ENCODE measurements at places on chromosomes 13 and 19.

GRCh38 chr13:46797501-46798237, 708 bp upstream of the ESD start:
- DNase-seq = no peak

GRCh38 chr19:4559569-4559968, at the start of gene SEMA6B:
TSS of gene SEMA6B (minus strand) at chr19:4559684. CDS start at chr19:4558457, 1,227 bp downstream.
- DNase-seq = no peak

DNA sequence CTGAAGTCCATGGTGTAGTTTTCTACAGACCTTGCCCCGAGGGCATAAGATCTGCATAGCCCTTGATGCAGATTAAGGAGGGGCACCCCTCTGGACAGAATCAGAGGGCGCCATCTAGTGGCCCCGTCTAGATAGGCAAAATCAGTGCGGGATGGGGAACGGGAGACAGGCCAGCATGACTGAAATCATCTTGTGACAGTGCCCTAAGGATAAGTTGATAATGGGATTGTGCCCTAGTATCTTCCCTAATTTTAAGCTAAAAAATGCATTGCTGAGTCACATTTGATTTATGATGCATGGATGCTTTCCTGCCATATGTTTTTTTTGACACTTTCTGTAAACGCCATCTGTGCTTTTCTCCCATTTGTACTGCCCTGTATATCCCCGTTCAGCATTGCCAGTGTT, 19.0 kb upstream of the GPI start:
- peak; percentile 45 for DNase-seq

DNA sequence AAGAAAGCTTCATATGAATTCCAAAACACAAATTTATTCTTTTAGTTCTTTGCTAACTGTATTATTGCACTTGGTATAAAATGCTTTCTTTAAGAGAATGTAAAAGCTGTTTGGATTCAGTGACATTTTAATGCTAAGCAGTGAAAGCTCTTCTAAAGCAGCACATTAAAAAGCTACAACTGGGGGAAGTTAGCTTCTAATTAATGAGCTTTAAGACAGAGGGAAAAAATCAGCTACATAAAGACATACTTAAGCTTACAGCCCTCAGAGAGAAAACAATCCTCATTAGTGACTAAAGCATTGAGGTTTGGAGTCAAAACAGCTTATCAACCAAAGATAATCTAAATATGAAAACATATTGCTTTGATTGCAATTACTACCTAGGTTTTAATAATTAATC, 1222.2 kb upstream of the SPRY2 start:
- DNase-seq = no peak

DNA sequence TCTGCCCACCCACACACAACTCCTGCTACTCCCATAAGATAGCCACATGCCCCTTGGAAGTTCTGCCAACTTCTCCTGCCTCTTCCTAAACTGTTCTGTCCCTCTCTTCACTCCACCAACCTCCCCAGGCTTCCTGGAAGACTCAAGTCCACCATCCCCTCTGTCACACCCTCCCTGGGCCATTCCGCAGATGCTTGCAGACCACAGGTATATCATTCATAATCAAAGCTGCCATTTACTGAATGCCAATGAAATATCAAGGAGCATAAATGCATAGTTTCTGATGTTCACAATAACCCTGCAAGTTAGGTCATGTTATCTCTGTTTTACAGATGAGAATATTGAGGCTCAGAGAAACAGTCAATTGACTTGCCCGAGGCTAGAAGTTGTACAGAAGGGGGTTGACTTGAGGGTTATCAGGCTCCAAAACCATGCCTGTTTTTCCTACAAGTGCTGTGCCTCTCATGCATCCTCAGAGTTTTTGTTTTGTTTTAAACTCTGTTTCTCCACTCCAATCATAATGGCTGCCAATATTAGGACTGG, 135.6 kb downstream of the SLC7A1 start:
- DNase-seq = no peak

GRCh38 chr13:108433976-108434755, 164.6 kb downstream of the TNFSF13B start:
- DNase-seq = no peak

- peak; percentile 23 for DNase-seq
Observed at GRCh38 chr19:6459262-6460098, at the start of gene SLC25A23. TSS of gene SLC25A23 (minus strand) at chr19:6459792. CDS start at chr19:6459628, 164 bp downstream.

DNA sequence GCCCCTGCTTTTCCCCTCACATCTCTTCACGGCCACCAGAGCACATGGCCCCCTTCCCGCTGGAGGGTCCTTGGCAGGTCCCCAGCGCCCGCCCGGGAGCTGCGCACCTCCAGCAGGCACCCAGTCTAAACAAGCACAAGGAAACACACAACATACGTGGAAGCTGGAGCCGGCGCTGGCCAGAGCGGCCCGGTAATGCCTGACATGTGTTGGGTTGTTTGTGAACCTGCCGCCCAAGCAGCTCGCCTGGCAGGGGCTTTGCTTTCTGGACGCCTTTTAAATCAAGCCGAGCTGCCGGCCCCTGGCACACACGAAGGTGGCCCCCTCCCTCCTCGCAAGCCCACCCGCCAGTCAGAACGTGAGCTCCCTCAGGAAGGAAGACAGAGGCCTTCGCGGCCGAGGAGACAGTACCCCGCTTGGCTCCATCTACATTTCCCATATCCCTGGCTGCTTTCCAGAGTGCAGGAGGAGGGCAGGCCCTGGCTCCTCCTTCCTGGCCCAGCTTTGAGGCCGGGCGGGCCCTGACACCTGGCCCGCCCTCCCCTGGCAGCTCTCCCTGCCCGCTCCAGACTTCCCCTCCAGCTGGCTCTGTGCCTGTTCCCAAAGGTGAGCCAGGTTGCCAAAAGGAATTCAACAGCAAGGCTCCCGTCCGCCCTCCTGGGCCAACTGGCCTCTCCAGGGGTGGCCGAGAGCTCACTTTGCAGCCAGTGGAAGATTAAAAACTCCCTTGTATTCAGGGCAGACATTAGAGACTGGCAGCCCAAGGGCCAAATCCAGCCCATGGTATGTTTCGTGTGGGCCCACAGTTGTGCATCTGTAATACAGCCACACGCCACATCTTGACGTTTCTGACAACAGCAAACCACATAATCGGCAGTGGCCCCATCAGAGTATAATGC, 28.7 kb downstream of the COMP start:
- no peak for DNase-seq

Data from stimulated activated CD4-positive, alpha-beta T cell treated with anti-CD3 and anti-CD28 coated beads, TNF-alpha, amount 100 ng/mL, for 4 hours (primary cell).